ENCODE measurements at places on chromosomes 1 and 21.

GRCh38 chr1:162168261-162168660, 98.8 kb downstream of the NOS1AP start:
- DNase-seq: no peak

- no peak for DNase-seq
Observed at GRCh38 chr1:109427171-109427467, 871 bp upstream of the PSMA5 start.

DNA sequence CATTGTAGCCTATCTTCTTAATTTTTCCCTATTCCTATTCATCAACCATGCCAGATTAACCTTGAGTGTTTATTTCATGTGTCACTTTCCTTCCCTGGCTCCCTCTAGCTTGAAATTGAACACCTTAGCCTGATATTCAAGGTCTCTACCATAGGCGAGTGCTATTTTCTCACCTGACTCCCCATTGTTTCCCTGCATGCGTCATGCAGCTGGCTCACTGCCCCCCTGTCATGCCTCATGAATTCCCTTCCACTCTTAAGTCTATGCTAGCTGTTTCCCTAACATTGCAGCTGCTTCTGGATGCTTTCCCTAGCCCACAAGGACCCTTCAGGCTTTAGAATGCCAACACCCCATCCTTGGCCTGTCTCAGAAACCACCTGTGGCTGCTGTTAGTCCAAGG, 56.7 kb upstream of the CD1D start:
- no peak for DNase-seq

DNA sequence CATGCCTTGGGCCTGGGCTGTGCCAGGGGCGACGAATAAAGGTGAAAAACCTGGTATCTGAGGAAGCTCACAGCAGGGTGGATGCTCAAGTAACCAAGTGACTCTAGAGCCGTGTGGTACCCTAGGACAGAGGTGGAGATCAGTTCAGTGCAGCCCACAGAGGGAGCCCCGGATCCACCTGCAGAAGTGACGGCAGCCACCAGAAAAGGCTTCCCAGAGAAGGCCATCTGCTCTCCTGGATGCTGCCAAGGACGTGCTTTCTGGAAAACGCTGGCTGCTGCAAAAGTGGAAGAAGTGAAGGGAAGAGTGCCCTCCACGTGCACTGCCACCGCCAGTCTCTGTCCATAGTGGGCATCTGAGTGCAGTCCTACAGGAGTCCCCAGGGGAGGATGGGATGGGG, 27.7 kb downstream of the TMCO4 start:
- DNase-seq: no peak

- no peak for DNase-seq
Observed at GRCh38 chr1:211704543-211704942, 29.1 kb upstream of the NEK2 start.

DNA sequence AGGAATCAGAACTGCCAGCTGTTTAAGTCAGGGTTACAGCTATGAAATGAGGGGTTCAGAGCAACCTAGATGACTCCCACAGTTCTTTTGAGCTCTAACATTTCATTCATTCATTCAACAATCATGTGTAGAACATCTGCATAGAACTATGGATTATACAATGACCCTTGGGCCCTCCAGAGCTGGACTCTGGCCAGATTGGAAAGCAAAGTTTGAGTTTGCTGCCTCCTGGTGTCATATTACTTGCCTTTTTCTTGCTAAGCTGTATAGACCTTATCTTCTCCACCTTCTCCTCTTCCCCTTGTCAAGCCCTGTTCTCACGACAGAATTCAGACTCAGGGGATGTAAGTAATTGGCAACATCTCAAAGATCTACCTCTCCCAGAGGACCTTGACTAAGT, 4.0 kb downstream of the CASQ2 start:
- peak; percentile 32 for DNase-seq

DNA sequence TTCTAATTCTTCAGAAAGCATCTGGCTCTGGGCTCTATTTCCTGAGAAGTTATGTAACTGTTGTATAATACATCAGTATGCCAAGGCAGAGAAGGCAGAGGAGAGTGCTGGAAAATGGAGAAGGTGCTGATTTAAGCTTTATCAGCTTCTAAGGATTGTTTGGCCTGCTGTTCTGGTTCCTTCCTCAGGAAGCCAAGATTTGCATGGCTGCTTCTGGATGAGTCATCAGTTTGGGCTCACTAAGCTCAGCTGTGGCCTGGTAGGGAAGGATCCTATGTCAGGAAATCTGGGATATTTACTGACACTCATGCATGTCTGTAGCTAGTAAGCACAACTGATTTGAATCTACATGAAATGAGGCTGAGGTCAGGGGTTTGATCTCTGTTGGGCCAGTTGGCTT, 73.2 kb upstream of the ADGRL4 start:
- DNase-seq: peak; percentile 57

DNA sequence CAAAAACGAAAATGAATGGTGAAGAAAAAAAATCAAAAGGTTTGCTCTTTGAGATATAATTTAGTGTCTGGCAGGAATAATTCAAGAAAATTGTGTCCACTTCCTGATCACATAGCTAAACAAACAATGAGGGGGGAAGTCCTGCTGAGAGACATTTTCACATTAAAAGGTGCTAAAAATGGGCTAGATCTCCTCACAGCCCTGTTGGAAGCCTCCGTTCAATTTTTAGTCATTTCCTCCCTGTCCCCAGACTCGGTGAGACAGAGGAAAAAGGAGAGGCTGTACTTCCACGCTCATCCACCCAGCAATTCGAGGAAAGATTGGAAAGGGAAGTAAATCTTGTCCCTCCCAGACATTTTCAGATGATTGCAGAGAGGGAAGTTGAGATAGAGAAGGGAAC, 103.7 kb downstream of the BARHL2 start:
- no peak for DNase-seq

DNA sequence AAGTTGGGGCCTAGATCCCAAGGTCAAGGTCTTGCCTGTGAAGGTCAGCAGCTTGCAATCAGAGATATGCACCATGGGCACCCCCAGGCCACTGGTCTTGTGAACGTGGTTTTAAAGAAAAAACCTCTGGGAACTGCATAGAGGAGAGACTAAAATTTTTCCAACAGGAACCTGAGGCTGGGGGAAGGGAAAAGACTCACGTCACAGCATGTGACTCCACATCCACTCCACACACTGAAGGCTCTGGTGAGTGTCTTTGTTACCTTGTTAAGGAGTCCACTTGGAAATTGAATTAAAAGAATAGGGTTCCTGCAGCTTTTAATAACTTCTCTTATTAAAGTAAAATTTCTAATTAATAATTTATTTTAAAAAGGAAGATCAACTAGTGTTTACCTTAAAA, 224.9 kb downstream of the DAB1 start:
- no peak for DNase-seq

DNA sequence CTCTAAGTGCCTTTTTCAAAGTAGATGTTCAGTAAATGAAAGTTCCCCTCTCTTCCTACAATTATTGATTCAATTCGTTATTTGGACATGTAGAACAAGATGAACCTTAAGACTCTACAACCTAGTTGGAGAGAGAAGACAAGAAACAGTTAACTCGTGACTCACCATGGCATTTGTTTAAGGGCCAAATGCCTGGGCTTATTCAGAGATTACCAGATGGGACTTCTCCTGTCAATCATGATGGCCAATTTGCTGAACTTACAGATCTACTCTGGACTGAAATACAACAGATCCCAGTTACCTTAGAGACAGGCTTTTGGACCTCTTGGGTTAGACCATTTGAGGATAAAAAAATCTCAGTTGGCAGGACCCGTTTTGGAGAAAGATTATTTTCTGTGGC, 93.5 kb downstream of the C1orf94 start:
- no peak for DNase-seq

DNA sequence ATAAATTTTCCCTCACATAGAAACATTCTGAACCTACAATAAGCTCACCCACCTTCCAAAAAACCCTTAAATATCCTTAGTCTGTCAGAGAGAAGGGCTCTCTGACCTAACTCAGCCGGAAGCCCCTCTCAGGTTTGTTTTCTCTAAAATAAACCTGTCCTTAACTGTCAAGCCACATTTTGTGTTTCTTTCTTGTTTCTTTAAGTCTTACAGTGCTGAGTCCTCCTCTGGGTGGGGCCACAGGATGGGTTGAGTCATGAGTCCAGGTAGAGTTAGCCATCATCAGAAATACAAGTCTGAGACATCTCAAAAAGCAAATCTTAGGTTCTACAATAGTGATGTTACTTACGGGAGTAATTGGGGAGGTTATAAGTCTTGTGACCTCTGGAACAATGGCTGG, 26.4 kb upstream of the SLC2A5 start:
- DNase-seq: no peak

DNA sequence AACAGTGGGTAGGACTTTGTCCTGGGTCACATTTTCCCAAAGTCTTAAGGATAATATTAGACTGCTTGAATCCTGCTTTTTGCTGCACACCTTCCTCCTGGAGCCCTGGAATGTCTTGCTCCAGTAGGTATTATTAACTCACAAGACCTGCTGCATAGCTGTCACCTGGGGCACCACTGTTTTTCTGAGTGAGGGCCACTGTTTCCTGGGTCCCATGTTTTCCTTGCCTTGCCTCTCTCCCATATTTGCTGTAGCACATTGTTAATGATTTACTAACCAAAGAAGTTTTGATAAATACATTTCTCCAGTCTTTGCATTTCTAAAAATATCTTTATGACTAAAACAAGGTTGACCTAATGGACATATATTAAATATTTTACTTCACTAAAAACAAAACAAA, 22.5 kb upstream of the FCAMR start:
- DNase-seq: no peak

DNA sequence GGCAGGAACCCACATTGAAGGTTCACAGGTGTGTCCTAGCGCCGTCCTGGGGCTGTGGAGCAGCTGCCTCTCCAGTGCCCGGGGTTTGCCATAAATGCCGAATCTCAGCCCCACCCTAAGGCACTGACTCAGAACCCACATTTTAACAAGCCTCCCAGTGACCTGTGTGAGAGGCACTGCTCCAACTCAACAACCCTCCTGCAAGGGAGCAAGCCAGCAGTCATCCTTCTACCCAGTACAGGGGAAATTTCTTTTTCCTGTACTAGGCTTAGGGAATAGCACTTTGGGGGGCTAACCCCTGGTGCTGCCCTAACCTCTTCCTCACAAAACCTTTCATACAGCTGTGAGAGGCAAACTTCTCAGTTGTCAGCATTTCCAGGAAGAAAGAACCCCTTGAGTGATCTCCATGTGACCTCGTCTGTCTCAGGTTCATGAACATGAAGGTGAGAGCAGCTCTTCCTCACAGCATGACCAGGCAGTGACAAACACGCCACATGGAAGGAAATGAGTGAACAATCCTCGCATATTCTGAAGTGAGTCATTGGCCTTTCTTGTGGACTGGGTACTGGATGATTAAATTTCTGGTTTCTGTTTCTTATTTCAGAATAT, 11.4 kb upstream of the BCAR3 start:
- peak; percentile 79 for DNase-seq

DNA sequence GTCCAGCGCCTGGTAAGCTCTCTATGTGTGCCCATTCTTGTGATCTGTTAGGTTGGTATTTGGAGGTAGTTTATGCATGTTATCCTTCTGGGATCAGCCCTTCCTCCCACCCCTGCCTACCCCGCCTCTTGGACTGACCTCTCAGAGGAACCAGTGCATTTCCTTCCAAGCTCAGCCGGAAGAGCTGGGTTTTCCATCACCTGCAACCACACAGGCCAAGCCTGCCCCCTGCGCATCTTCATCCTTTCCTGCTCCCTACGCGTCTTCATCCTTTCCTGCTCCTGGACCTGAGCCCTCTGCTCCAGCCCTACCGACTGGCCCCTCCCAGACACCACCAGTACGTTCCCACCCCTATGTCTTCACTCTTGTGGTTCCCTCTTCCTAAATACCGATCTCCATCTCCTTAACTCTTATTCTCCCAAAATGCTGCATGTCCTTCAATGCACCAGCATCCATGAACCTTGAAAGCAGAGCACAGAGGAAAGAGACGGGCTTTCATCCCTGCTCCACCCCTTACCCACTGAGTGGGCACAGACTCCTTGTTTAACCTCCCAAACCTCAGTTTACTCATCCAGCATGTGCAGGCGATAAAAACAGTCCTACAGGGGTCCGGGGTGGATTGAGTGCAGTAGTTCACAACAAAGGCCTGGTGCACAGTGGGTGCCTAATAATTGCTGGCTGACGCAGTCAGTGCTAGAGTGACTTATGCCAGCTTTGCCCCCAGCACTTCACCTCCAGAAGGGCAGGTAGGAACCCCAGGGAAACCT, 526.3 kb downstream of the MATN1 start:
- DNase-seq: no peak

DNA sequence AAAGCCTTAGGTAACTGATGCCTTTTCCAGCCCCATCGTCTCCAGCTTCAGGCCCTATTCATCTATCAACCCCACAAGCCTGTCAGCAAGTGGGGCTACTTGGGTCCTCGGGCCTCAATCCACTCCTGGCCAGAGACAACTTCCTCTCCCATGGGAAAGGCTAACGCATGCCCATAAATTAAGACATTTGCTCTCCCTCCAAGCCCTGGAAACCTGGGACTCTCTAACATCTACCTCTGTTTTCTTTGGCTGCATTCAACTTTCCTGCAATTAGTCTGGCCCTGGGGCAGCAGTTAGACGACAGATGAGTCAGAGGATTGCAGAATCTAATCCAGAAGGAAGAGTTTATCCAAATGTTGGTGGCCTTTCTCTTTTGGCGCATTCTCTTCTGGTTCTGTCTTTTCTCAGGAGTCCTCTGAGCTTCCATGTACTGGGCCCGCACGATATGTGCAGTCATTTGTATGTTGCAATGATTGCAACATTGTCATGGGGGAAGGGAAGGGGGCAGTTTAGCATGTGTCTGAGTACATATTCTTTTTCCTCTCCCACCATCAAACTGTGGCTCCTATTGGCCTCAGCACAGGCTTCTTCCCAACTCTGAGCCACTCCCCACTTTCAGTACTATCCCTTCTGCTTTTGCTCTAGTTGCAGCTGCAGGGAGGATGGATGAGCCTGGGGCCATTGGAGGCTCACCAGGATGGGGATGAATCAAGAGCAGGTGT, 54.4 kb downstream of the NAV1 start:
- peak; percentile 88 for DNase-seq

- DNase-seq: no peak
Observed at GRCh38 chr1:202010180-202011015, at the start of gene ELF3. TSS of gene ELF3 (plus strand) at chr1:202010587. CDS start at chr1:202011137, 550 bp downstream.

DNA sequence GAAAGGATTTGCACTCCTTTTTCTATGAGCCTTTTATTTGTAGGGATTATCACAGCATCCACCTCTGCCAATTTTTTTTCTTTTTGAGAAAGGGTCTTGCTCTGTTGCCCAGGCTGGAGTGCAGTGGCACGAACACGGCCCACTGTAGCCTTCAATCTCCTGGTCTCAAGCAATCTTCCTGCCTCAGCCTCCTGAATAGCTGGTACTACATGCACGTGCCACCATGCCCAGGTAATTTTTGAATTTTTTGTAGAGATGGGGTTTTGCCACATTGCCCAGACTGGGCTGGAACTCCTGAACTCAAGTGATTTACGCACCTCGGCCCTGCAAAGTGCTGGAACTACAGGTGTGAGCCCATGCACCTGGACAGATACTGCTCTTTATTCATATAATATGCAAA, 2.1 kb downstream of the SAMSN1 start:
- DNase-seq: no peak

- DNase-seq: peak; percentile 44
Observed at GRCh38 chr1:109379422-109379821, 18.3 kb downstream of the SORT1 start.

DNA sequence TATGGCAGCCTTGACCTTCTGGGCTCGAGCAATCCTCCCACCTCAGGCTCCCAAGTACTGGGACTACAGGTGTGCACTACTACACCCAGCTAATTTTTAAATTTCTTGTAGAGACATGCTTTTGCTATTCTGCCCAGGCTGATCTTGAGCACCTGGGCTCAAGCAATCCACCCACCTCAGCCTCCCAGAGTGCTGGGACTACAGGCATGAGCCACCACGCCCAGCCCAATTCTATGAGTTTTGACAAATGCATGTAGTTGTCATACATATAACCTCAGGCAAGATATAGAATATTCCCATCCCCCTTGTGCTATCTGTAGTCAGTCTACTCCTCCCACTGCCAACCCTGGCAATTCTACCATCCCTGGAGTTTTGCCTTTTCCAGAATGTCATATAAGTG, 38.7 kb upstream of the TTC22 start:
- DNase-seq: no peak
